ENCODE measurements at places on chromosomes 12 and 14.

GRCh38 chr14:63438065-63438757, 105.0 kb downstream of the PPP2R5E start:
- DNase-seq, result no peak

- DNase-seq, result no peak
Measured at GRCh38 chr14:23174296-23175184, 8.9 kb downstream of the SLC7A8 start.

DNA sequence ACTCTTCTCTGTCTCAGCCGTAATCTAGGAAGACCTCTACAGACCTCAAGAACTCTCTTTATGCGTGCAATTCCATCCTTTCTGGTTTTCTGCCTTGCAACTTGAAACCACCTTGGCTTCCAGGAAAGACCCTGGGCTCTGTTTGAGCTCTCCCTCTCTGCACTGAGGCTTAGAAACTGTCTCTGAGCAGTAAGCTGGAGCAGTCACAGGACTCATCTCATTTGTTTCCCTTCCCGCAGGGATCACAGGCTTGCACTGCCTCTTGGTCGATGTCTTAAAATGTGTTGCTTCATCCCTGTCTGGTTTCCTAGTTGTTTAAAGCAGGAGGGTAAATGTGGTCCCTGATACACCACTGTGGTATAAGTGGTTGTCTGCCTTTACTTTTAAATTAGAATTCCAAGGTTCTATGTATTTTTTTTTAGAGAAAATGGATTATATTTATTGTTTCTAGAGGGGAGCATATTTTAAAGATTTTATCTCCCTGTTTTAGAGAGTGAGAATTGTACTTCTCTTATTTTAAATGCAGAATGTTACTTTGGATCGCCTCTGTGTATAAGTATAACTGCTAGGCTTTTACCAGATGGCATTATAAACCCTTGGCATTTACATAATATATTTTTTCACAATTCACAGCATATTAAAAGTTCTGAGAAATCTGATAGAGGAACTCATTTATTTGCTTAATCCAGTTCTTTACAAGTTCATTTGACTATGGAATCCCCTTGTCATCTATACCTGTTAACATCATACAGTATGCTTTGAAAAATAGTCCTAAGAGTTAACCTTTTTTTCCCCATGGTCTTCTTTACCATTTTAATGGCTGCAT, 26.4 kb downstream of the EID3 start:
- DNase-seq, result no peak

- DNase-seq, result no peak
Measured at GRCh38 chr12:115998794-115999478, 278.6 kb downstream of the MED13L start.

DNA sequence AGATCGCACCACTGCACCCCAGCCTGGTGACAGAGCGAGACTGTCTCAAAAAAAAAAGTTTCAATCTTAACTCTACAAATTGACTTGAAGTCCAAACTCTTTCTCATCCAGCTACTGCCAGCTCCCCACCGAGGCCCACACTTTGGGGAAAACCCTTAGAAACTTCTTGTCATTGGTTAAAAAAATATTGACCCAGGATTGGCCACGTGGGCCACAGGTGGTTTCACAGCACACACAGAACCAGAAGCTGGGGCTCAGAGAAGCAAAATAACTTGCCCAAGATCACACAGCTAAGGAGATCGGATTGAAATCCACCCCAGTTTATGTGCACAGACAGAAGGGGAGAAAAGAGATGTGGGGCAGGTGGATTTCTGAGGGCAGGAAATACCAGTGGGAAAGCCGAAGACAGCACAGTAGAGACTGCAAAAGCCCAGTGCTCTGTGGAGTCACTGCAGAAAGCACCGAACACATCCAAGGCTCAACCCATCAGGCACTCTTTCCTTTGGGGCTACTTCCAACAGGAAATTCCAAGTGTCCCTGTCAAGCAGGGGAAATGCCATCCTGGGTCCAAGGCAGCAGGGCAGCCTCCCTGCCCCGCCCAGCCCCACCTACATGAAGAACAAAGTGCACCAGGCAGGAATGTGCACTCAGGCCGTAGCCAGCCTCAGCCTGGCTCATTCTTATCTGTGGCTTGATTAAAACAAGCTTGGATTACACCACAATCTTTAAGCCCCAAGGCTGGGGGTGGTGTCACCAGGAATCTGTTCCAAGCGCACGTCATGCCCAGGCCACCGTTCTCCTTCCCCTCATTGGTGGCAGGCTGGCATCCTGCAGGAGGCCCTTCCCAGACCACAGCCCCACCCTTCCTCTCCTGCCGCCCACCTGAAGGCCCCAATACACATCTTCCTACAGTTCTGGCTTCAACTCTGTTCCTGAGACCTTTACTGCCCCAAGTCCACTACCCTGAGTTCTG, 72.5 kb downstream of the ITPK1 start:
- DNase-seq, result no peak

DNA sequence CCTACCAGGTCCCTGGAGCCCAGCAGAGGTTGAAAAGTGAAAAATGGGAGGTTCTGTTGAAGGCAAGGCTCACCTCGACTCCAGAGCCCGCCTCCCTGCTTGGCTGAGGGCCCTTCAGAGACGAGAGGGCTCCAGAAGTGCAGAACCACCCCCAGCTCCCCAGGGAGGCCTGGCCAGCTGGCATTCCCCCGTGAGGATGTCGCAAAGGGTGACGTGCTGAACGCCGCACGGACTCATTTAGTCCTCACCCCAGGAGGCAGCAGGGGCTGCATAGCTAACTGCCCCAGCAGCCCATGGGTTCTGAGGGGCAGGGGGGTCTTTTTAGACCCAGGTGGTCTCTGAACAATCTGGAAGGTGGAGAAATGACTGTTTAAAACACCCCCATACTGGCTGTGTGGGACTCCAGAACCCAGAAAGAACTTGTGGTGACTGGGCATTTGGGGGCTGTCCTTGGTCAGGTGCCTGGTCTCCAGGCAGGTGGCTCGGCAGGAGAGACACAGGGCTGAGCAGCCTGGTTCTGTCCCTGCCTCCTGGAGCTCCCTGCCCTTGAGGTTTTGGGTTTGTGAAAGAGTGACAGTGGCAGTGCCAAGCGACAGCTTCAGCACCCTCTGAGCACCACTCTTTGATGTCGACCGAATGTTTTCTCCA, 32.0 kb downstream of the ANAPC7 start:
- no peak for DNase-seq

- DNase-seq, result no peak
Measured at GRCh38 chr14:103496776-103497175, 25.9 kb downstream of the CKB start.

- DNase-seq, result no peak
Measured at GRCh38 chr12:47433876-47434275, 272.0 kb downstream of the RPAP3 start.

DNA sequence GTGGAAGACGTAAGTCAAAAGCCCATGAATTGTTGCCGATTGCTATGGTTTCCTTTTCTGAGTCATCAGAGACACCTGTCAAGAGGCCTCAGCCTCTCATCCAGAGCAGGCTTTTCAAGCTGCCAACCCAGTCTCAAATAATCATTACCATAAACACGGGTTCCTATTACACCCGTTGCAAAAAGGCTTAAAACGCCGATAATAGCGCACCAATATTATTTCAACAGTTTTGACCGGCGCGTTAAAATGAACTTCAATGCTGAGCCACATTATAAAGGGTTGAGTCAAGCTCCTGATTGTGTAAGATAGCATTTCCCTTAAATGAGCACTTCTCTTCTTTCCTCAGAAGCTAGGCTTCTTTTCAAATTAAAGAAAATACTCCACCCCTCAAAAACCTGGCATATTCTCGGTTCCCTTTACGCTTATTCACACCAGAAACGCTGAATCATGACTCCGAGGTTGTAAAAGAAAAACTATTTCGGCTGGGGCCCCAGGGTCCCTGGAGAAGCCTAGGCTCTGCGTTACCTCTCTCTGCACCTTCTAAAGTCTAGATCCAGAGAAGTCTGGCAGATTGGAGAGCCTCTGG, 1.4 kb downstream of the TMTC1 start:
- DNase-seq, result no peak

DNA sequence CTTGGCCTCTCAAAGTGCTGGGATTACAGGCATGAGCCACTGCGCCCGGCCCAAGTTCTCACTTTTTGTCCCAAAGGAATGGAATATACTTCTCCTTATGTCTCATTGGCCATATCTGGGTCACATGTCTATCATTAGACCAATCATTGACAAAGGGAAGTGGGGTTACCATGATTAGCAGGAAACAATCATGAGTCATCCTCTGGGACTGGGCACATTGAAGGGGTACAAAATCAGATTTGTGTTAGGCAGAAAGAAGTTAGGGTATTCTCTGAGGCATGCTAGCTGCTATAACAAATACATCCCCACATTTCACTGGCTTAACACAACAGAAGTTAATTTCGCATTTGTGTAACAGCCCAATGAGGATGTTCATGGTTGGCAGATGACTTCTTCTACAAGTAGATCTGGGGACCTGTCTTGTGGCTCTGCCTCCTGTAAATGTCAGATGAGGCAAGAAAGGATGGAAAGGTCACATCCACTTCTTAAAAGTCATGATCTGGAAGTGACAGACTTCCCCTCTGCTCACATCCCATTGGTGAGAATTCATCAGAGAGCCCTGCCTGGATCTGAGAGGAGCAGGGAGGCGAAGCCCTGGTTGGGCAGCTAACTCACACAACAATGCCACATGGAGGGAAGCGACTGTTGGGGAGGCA, 3.1 kb downstream of the CCDC63 start:
- DNase-seq, result no peak

Measured in WTC11 (cell line).